ENCODE measurements at places on chromosomes 3 and 15. TPM values are rescaled to one million over a fixed set of nuclear protein-coding genes. Genes with fewer than 3 reads are reported as not detected.

GRCh38 chr3:186779204-186779603 is 4.2 kb upstream of the EIF4A2 start:
- H3K4me3 ChIP-seq, result no peak overlapping the region
- no peaks in the 10 kb centered on the region for H3K4me1 ChIP-seq
- no peaks in the 10 kb centered on the region for H3K27me3 ChIP-seq
- no peak for DNase-seq
- no peak overlapping the region for H3K27ac ChIP-seq

GRCh38 chr15:99682455-99682854 is 50.8 kb downstream of the LYSMD4 start:
- peaks cover 58% of the 10 kb centered on the region for H3K36me3 ChIP-seq
- no peaks in the 10 kb centered on the region for H3K4me1 ChIP-seq
- no peak overlapping the region for H3K4me3 ChIP-seq
- no peaks in the 10 kb centered on the region for H3K27me3 ChIP-seq

- no peak for DNase-seq
- H3K36me3 ChIP-seq, result no peaks in the 10 kb centered on the region
- no peak overlapping the region for H3K4me3 ChIP-seq
- no peaks in the 10 kb centered on the region for H3K4me1 ChIP-seq
Measured at GRCh38 chr15:93235926-93236780, 147.1 kb upstream of the RGMA start.

DNA sequence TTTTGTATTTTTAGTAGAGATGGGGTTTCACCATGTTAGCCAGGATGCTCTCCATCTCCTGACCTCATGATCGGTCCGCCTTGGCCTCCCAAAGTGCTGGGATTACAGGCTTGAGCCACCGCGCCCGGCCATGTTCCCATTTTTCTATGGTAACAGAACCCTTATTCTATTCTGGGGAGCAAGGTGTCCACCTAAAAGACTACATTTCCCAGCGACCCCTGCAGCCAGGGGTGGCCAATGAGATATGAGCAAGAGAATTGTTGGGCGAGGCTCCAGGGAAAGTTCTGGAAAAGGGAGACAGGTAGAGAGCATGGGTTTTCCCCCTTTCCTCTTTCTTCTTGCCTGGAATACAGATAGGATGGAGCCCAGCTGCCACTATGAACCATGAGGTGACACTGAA is 96.9 kb downstream of the LINGO1 start:
- H3K36me3 ChIP-seq, result no peaks in the 10 kb centered on the region
- no peak for DNase-seq
- no peak overlapping the region for H3K4me3 ChIP-seq
- H3K27ac ChIP-seq, result no peak overlapping the region
- no peaks in the 10 kb centered on the region for H3K27me3 ChIP-seq

SNURF gene
- total RNA-seq, result 3.1 TPM

DNA sequence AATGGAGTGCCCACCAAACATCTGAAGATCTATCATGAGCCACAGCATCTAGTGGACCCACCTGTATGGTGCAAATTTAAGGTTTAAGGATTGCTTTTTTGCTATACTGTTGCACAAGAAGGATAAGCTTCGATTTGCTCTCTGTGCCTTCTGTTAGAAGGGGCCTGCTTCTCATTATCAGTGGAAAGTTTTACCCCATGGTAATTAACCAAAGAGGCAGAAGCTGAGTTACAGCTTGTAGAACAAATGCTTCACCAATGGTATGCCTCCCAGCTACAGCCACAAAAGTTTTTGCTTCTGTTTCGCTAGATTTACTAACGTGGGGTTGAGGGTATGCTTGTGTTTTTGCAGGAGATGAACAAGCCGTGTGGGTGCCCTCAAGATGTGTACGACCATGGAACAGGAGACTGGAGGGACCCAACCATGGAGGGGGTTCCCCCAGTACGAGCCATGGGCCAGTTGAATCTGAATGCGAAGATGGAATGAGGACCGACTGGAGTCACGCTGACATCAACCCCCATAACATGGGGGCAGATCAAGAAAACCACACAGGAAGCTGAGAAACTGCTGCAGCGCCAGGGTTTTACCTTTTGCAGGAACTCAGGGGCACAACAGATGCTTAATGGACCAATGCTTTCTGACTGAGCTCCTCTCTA is 43.5 kb downstream of the ACAD9 start:
- DNase-seq, result no peak
- no peaks in the 10 kb centered on the region for H3K27me3 ChIP-seq
- H3K4me3 ChIP-seq, result no peak overlapping the region
- no peaks in the 10 kb centered on the region for H3K4me1 ChIP-seq
- no peak overlapping the region for H3K27ac ChIP-seq

DNA sequence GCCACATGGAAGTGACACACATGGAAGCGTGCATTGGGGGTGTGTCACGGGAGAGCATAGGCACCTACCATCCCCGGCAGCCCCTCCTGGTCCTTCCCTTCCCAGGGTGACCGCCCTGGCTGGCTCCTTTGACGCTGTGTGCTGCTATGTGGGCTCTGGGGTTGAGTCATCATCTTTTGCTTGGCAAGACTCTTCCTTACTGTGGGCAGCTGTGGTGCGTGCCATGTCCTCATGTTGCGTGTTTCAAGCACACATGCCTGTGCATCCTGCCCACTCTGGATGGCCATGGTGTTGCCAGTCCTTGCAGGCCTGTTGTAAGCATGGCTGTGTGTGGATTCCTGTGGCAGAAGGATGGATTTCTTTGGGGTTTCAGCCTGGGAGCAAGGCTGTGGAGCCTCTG is 14.0 kb downstream of the PLXNA1 start:
- no peaks in the 10 kb centered on the region for H3K27me3 ChIP-seq
- H3K27ac ChIP-seq, result no peak overlapping the region
- peaks cover 38% of the 10 kb centered on the region for H3K4me1 ChIP-seq
- no peak for DNase-seq

GRCh38 chr3:169666076-169666375 is 2.5 kb upstream of the MECOM start:
- no peak overlapping the region for H3K4me3 ChIP-seq
- H3K27me3 ChIP-seq, result peaks cover 100% of the 10 kb centered on the region
- DNase-seq, result no peak
- H3K36me3 ChIP-seq, result no peaks in the 10 kb centered on the region
- no peak overlapping the region for H3K27ac ChIP-seq
- H3K4me1 ChIP-seq, result peaks cover 12% of the 10 kb centered on the region

GRCh38 chr3:132721479-132722164 is 587 bp downstream of the NPHP3 start:
- H3K4me1 ChIP-seq, result peaks cover 17% of the 10 kb centered on the region
- no peaks in the 10 kb centered on the region for H3K27me3 ChIP-seq
- peak overlapping the region; percentile 86 for H3K4me3 ChIP-seq
- H3K36me3 ChIP-seq, result no peaks in the 10 kb centered on the region

MINDY2 gene
- 9.1 TPM for total RNA-seq

NEK10 gene
- 0.88 TPM for total RNA-seq

TF gene
- 0.53 TPM for total RNA-seq

DNA sequence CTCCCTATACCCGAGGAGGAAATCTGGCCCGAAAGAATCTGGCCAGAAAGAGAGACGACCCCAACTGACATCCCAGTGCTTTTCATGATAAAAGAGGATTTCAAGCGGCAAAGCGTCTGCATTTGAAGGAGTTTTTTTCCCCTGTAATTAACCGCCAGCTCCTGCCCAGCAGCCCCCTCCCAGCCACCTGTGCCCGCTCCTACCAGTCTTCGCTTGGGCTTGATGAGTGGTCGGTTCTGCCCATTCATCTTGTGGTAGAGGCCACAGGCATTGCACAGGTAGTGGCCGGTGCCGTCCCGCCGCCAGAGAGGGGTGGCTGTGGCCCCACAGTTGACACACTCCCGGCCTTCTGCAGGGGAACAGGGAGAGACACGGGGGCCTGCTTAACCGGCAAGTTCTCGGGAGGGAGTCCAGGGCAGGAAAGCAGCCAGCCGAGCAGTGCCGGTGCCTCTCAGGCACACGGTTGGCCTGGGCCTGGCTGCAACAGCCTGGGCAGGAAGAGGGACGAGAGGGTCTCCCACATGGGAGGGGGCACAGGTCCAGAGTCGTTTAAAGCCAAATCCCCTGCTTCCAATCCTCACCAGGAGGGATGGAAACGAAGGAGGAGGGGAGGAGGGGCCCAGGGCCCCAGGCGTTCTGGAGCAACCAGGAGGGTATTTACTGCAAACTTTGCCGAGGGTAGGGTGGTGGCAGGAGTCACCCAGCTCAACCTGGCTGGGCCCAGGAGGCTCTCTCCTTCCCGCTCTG is 9.2 kb downstream of the GATA2 start:
- no peaks in the 10 kb centered on the region for H3K36me3 ChIP-seq
- DNase-seq, result no peak
- H3K4me3 ChIP-seq, result peak overlapping the region; percentile 58
- H3K27me3 ChIP-seq, result peaks cover 29% of the 10 kb centered on the region
- peaks cover 29% of the 10 kb centered on the region for H3K4me1 ChIP-seq

TMCC1 gene
- 23.5 TPM for total RNA-seq

All from esophagus squamous epithelium (tissue), 5 donors.